A549 treated with GW870086 at 1 μM for 4 hours (cell line): ENCODE measurements at places on chromosomes 6 and 20. TPM values are rescaled to one million over a fixed set of nuclear protein-coding genes. Genes with fewer than 3 reads are reported as not detected.

The MUC21 gene
- total RNA-seq = not detected in 5 replicates

The SLC52A3 gene
- 0.24 to 0.71 TPM (median 0.40 TPM) in 5 replicates for total RNA-seq

The LRRC73 gene
- 0.88 to 1.2 TPM (median 1.2 TPM) in 5 replicates for total RNA-seq

The MDFI gene
- total RNA-seq = 0.40 to 0.77 TPM (median 0.57 TPM) in 5 replicates

The TNF gene
- total RNA-seq = 0.16 TPM in 1 of 5 replicates, not detected in the others

The SAPCD1 gene
- 1.6 to 3.9 TPM (median 3.7 TPM) in 5 replicates for total RNA-seq

The ENPP1 gene
- 0.87 to 1.6 TPM (median 1.3 TPM) in 5 replicates for total RNA-seq

The RFX6 gene
- total RNA-seq = not detected in 5 replicates

The TCP11 gene
- total RNA-seq = not detected in 5 replicates

The VEGFA gene
- total RNA-seq = 35.4 to 38.8 TPM (median 38.4 TPM) in 5 replicates

The CRISP1 gene
- total RNA-seq = not detected in 5 replicates

The GRM1 gene
- total RNA-seq = 0.02 to 0.03 TPM (median 0.03 TPM) in 3 of 5 replicates, not detected in the others

The FAM135A gene
- total RNA-seq = 9.1 to 19.1 TPM (median 16.1 TPM) in 5 replicates

The CCN5 gene
- 24.2 to 35.6 TPM (median 26.0 TPM) in 5 replicates for total RNA-seq

The LHFPL5 gene
- 0.06 to 0.17 TPM (median 0.10 TPM) in 3 of 5 replicates, not detected in the others for total RNA-seq

The IL17F gene
- not detected in 5 replicates for total RNA-seq

The GPX5 gene
- total RNA-seq = not detected in 5 replicates

The LPIN3 gene
- total RNA-seq = 10.3 to 14.6 TPM (median 13.3 TPM) in 5 replicates

The ADRM1 gene
- total RNA-seq = 156 to 190 TPM (median 184 TPM) in 5 replicates

The LY6G6D gene
- not detected in 5 replicates for total RNA-seq

The KCNK15 gene
- total RNA-seq = 0.32 to 0.75 TPM (median 0.60 TPM) in 5 replicates

The CHRNA4 gene
- 0.27 to 0.45 TPM (median 0.38 TPM) in 5 replicates for total RNA-seq

The KCNQ5 gene
- 0.89 to 1.8 TPM (median 1.4 TPM) in 5 replicates for total RNA-seq

The AKAP12 gene
- 92.5 to 148 TPM (median 143 TPM) in 5 replicates for total RNA-seq

The STXBP5 gene
- 9.8 to 16.4 TPM (median 14.7 TPM) in 5 replicates for total RNA-seq

The SLC17A4 gene
- total RNA-seq = not detected in 5 replicates

The PRSS16 gene
- total RNA-seq = 2.5 to 3.5 TPM (median 3.0 TPM) in 5 replicates

The TRIM31 gene
- total RNA-seq = 0.33 to 1.4 TPM (median 0.83 TPM) in 5 replicates

The RAET1L gene
- total RNA-seq = 0.43 to 0.93 TPM (median 0.63 TPM) in 5 replicates

The FAM83C gene
- total RNA-seq = 0.06 to 0.14 TPM (median 0.08 TPM) in 5 replicates
